ENCODE measurements at places on chromosomes 5 and 9.

DNA sequence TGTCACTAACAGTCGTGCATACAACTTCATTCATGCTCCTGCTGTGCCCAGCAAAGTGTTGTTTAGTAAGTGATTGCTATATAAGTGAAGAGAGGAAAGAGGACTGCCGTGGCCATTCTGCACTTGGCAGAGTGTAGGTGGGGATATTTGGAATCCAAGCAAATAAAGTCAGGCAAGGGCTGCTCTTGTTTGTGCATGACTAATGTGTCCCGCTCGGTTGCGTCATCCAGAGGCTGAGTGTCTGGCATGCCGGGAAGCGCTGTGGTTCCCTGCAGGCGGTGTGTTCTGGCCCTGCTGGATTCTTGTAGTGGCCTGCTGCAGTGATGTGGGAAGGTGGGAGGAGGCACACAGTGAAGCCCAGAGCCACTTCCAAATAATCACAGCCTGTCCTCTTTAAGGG, 136.9 kb upstream of the ANKH start:
- DNase-seq, result peak; percentile 88

- no peak for DNase-seq
Observed at GRCh38 chr9:14532456-14533115, 160.6 kb downstream of the ZDHHC21 start.

- DNase-seq, result no peak
Observed at GRCh38 chr9:20314981-20315380, 307.3 kb downstream of the MLLT3 start.

DNA sequence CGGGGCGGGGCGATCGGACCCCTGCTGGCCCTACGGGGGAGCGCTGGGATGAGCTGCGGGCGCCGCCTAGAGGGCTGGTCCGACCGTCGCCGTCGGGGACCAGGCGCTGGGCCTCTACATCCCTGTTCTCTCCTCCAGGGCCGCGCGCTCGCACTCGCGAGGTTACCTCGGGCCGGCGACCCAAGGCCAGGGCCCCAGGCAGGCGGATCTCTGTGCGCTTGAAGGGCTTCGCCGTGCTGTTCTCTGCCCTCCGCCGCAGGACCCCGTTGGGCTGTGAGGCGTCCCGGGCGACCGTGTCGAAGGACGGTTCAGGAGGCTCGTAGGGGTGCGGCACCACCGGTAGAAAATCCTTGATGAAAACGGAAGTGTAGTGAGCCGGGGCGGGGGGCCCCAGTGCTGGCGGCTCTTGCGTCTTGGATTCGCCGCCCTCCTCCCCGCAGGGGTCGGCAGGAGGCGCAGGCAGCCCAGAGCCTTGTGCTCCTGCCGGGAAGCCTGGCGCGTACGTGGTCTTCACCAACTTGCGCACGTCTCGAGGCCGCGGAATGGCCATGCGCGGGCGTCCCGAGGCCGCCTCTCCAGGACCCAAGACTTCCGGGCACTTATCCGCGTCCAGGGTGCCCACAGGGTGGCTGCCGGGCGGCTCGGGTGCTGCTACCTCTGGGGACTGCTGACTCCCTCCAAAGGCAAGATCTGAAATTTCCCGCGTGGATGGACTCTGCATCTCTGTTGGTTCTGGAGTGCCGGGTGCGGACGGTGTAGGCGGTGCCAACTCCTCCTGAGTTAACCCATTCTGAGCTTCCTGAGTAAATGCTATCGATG, 2.0 kb downstream of the PROB1 start:
- peak; percentile 80 for DNase-seq

DNA sequence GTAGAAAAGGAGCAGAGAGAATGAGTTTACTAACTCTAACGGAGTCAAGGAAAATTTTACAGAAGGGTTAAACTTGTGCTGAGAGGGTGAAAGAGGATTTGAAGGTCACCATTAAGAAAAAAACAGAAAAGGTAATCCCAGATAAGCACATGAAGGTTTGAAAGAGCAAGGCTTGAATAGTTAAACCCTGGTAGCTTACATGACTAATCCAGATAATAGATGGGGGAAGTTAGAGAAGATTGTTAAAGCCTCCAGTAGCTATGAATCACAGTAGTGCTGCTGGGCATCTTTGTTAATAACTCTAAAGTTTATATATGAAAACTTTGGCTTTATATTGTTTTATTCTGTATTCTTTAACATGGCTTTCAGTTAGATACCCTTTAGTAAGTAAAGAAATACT, 354.5 kb upstream of the FTMT start:
- peak; percentile 25 for DNase-seq

DNA sequence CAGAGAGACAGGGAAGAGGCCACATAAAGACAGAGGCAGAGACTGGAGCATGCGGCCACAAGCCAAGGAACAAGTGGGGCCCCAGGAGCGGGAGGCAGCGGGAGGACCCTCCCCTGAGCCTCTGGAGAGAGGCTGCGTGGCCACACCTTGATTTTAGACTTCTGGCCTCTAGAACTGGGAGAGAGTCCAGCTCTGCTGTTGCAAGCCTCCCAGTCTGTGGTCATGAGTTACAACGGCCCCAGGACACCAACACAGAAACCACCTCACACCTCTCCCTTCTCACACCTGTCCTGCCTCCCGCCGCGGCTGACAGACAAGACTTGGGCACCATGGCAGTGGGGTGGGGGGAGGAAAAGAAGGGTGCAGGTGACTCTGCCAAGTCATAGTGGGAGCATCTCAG, 2.2 kb downstream of the INPP5E start:
- no peak for DNase-seq

GRCh38 chr5:75948438-75948837, 134.7 kb upstream of the SV2C start:
- DNase-seq, result no peak

DNA sequence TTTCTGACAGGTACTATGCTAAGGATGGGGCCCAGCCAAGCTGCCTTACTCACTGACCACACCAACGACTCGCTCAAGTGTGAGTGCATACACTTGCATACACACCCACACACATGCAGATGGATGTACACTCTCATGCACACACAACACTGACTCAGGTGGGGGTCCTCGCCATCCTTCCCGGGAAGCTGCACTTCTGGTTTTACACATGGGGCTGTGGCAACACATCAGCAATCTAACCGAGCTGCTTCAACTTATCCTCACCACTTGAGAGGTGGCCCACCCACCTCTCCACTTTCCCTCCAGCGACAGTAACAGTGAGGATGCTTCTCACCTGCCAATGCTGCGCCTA, 67.2 kb upstream of the SLC25A51 start:
- DNase-seq, result no peak

- DNase-seq, result no peak
Observed at GRCh38 chr9:113143432-113144227, 7.2 kb upstream of the SLC31A2 start.

DNA sequence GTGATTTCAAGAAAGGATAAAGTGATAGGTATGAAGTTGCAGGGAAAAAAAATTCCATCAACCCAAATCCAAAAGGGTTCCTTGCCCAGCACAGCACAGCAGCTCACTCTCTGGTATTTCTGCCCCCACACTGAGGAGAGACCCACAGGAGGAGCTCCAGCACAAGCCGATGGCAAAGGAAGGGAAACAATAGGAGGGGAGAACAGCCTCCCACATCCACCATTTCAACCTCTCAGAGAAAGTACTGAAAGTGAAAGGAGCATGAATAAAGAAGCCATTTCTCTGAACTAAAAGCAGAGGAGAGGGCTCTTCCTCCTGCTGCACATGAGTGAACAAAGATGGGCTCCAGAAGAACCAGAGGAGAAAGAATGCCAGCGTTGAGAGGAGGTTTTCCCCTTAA, 54.9 kb upstream of the ZSWIM6 start:
- no peak for DNase-seq

DNA sequence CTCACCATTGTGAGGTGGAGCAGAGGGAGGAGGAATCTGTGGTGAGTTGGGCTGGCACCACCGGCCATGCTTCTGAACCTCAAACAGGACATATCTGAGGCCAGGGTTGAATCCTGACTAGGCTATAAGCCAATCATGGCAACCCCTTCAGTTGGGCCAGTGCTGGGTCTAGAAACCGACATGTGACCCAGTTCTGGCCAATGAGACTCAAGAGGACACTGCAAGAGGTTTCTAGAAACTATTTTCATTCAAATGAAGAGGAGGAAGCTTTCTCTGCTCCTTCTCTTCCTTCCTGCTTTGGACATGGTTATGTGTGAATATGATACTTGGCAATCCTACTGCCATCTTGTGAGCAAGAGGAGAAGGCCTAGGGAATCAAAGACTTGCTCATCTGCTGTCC, 417.7 kb downstream of the SEMA5A start:
- no peak for DNase-seq

DNA sequence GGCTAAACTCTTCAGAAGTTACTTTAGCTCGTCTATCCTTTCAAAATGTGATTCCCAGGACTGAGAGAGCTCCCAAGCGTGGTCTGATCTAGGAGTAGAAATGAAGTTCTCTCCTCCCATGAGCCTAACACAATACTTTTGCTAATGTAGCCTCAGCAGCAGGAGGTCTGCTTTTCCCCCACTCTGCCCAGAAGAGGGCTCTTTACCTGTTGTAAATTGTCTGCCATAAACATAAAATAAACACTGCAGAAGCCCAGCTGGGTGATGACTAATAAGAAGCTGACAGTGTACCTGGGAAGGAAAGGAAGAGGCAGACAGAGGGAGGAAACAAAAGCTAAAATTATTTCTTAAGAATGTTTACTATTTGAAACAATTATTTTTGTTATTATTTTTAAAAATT, 15.4 kb downstream of the SLC36A3 start:
- DNase-seq, result no peak

DNA sequence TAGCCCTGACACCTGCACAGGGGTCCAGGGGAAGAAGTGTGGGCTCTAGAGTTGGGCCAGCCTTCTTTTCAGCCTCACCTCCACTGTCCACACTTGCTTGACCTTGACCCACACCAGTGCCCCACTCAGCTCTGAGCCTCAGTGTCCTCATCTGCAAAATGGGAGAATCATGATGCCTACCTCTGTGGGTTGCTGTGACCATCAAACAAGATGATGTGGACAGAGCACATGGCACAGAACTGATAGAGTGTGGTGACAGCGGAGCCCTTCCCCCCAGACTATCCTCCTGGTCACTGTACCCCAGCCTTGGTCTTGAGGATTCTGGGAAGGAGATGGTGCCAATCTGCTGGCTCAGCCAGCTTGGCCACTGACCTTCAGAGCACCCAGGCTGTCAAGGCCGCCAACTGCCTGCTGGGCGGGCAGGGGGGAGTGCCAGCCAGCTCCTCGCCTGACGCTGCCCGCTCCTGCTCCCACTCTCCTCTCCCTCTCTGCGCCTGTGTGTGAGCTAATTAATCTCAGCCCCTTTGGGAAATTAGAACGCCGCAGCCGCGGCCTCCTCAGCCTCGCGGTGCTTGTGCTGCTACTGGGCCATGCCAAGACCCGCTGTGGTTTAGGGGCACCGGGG, 16.7 kb downstream of the CXXC5 start:
- DNase-seq, result no peak

GRCh38 chr9:21810881-21811280, 8.4 kb downstream of the MTAP start:
- no peak for DNase-seq

GRCh38 chr5:26143259-26143658, 895.1 kb downstream of the CDH9 start:
- no peak for DNase-seq

DNA sequence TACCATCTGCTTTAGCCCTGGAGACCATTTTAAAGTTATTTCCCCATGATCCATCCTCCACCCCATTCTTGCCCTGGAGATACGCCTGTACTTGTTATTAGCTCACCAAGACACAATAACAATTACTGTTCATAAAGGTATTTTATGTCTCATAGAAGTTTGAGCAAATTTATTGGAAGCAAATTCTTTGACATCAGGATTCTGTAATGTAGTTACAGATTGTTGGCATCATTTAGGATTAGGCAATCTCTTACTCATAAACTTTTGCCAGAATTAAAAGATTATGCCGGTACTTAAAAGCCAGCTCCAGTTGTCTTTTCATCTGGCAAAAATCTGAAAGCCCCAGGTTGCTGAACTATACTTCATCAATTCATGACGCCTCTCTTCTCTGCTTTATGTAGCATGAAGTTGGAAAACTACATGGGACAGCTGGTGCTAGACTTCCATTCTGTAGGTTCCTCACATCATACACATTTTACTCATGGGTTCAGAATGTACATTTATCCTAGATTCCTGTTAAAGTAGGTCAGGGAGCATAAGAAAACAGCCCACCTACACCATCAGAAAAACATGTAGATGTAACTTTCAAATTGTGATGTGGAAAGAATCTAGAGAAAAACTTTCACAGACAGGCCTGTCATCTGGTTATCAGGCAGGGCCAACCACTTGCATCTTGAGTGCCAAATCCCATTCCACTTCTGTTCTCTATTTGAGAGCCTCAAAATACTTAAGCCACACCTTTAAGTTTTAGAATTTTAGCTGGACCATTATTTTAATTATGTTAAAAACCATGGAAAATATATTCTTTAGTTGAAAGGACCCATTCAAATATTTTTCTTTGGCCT, 14.0 kb downstream of the ATP10B start:
- no peak for DNase-seq

GRCh38 chr5:59360130-59360555, 533.4 kb downstream of the PDE4D start:
- no peak for DNase-seq

DNA sequence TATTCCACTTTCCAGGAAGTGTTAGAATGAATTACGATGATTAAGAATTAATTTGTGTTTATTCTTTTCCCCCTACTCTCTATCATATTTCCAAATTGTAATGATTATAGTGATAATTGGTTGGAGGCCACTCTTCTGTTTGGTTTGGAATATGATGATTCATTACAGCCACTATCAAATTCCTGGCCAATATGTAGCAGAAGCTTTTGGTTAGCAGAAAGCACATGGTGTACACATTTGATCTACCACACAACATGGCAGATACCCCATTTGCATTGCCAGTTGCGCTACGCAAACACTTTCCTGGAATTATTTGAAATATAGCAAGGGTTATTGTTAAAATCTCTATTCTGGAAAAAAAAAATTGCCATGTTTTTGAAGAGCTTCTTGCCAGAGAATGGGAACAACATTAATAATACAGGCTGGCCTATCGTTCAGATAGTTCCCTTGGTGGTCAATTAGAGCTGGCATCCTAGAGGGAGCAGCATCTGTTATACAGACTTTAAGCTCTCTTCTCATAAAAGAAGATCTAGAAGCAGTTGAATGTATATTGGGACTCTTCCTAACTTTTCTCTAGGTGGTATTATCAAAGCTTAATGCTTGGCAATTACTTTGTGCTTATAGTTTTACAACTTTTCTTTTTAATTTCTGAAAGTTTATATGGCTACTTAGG, 455.0 kb upstream of the ACTBL2 start:
- DNase-seq, result no peak

- DNase-seq, result no peak
Observed at GRCh38 chr5:110032376-110032775, 342.6 kb downstream of the MAN2A1 start.

- no peak for DNase-seq
Observed at GRCh38 chr5:172846249-172846648, 12.2 kb downstream of the ERGIC1 start.

GRCh38 chr5:2011481-2012411, 129.0 kb upstream of the IRX4 start:
- DNase-seq, result no peak

DNA sequence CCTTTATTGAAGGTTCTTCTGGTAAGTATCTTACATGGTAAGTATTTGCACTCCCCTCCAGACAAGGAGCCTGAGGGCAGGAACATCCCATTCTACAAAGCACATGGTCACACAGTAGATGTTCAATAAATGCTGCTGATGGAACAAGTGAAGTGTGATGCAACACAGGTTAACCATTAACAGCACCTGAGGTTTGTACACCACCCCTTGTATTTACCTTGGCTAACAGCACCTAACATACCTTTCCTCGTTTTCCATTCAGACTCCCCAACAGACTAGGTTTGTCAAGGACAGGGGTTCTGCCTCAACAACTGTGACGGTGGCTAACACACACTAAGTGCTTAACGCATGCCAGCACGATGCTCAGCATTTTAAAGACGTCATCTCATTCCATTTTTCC, 213.6 kb downstream of the MAPKAP1 start:
- DNase-seq, result no peak

GRCh38 chr5:88644676-88645075, 238.3 kb downstream of the MEF2C start:
- no peak for DNase-seq
